Large intestine (tissue), 12 donors: ENCODE measurements at places on chromosomes 2 and 18. TPM values are rescaled to one million over a fixed set of nuclear protein-coding genes. Genes with fewer than 3 reads are reported as not detected.

DNA sequence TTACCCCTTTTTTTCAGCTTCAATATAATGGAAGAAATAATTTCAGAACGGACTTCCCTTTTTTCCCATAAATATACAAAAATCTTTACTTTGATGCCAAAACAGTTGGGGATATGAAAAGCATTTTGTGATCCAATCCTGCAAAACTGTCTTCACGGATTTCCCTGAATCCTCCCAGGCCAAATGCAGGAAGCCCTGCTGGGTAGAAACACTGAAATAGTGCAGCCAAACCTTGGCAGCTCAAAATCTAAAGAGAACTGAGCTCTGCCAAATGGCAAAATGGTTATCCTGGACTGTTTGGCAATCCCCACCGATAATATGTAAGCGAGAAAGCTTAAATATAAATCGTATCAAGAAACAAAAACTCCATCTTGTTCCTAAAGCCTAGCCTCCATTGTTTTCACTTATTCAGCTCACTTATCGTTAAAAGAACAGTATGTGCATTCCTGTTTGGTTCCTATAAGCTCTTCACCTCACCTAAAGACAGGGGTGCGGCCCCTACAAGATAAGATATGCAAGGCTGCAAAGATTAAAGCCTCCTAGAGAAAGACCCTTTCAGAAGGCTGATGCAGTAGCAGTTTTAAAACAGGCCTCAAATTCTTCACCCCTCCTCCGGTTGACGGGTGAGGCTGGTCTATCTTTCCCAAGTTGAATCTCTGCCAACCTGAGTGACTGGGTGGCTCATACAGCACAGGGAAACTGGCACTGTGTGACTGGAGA, 48.6 kb downstream of the LAMA1 start:
- no peak for DNase-seq

DNA sequence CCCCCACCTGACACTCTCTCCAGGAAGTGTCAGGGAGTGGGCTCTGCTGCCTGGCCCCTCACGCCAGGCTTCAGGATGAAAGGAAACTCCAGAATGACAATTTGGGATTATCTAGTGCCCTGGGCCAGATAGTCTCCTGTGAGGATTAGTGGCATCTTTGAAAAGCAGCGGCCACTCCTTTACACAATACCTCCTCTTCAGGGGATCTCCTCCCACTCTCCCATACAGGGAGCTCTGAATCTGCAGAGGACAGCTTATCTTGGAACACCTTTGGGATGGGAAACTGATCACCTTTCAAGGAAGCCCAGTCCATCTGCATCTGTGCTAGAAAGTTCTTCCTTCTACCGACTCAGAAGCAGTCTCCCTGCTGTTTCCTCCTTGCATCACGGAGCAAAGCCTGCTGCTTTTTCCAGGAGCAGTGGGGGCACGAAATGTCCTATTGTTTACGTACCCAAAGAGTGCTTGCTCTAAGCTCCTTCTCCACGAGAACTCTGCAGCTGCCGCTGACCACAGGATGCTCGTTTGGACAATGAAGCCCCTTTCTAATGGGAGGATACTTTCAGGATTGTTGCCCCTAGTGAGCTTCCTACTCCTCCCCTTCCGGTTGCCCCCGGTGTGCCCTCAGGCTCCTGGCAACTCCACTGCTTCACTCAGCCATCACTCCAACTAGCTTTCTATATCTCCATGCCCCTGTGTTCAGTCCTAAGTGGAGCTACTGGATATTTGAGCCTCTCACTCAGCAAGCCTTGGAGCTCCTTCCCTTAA, 31.5 kb downstream of the SIX3 start:
- no peak for DNase-seq

DNA sequence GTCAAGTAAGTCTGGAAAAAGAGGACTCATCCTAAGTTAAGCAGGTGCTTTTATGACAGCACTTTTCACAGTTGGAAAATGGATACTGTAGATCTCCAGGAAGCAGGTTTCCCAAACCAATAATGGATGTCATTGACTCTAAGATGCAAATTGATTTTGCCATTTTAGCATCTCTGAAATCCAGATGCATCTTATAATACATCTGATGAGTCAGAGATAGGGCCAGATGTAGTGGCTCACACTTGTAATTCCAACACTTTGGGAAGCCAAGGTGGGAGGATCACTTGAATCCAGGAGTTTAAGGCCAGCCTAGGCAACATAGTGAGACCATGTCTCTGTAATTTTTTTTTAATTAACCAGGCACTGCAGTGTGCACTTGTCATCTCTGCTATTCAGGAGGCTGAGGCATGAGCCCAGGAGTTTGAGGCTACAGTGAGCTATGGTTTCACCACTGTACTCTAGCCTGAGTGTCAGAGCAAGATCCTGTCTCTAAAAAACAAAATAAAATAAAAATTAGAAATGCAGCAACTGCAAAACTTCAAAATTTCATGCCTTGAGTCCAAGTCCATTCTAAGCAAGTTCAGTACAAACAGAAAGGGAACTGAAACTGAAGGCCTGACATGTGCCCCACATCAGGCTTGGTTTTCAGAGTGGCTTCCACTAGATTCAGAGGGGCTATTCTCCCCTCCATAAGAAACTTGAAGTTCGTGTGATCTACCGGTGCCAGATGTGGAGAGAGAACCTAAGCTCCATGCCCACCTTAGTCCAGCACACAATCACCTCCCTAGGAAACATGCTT, 267.8 kb upstream of the NCKAP5 start:
- DNase-seq, result no peak

DNA sequence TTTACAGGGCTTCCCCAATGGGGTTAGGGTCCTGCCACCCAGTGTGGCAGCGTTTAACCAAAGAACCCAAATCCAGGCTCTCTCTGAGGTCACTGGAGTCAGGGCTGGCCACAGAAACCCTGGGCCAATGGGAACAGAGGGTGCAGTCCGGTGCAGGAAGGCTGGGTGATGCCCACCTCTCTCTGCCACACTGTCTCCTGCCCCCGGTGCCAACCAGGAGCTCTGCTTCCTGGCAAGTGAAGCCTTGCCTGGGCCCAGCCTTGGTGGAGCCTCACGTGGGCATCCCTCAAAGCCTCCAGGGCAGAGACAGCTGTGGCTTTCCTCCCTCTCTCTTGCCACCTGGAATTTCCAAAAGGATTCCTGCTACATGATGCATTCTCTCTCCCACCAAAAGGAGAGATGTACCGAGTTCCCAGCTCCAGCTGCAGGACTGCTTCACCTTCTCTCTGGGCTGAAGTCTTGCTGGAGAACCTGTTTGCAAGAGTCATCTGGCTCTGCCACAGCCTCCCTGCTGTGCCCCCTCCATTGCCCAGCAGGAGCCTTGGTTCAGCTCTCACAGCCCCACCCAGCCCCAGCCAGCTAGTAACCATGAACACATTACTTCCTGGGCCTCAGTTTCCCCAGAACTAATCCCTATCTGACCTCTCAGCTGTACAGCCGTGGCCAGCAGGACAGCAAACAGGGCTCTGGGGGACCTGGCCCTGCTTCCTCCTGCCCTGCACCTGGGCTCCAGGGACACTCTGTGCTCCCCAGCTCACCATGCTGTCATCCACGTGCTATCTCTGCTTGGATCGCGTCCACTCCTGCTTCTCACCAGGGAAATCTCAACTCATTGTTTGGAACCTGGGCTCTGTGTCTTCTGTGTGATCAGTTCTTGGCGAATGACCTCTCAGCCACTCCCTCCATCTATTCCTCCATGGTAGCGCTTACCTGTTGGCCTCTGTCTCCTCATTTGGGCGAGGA, 43.4 kb downstream of the KCNF1 start:
- no peak for DNase-seq

GRCh38 chr2:40144022-40144421, 307.9 kb downstream of the SLC8A1 start:
- no peak for DNase-seq

- no peak for DNase-seq
Measured at GRCh38 chr2:53880756-53881155, 21.0 kb upstream of the GPR75 start.

- DNase-seq, result peak; percentile 14
Measured at GRCh38 chr2:100235098-100235497, 87.2 kb downstream of the LONRF2 start.

DNA sequence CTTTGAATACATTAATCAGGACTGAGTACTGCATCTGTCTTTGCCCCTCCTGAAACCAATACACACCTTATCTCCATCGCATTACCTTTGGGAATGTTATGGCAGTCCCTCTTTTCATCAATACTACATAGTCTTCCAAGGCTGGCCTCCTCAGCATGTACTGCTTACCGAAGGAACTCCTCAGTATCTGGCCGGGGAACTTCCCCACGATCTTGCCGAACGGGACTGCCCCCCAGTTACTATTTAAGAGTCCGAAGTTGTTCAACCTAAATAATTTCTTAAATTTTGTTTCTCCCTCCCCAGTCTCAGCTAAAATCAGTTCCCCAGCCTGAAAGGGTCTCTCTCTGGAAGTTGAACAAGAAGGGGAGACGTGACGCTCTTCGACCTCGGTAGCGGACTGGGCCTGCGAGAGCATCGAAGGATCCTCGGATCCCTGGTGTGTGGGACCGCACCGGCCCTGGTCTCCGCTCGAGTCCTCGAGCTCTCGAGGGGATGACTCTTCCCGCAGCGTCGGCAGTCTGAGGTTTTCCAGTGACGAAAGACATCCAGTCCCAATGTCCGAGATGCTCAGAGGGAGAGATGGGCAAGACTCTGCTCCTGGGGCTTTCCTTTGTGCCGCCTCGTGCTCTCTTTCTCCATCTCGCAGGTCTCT, 489 bp downstream of the TRMT61B start:
- no peak for DNase-seq

GRCh38 chr2:77395011-77395410, 127.2 kb downstream of the LRRTM4 start:
- DNase-seq, result no peak

GRCh38 chr18:35387152-35387571, 10.0 kb upstream of the ZNF396 start:
- DNase-seq, result no peak

DNA sequence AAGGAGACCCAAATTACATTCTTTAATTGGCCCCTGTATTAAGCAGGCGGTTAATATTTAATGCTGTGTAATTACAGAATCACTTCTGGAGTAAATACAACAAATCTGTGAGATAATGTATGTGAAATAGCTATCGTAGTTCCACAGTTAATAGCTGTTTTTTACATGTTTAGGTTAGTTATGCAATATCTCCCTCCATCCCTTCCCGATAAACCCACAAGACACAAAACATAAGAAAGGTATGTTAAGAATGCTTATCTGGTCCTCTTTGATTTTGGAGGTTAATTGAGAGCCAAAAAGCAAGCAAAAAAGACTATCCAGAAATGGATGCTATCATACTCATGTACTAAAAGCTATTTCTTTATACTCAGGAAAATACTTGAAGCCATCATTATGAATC, 49.1 kb downstream of the ZNF638 start:
- DNase-seq, result no peak

Gene TTR
- 761 TPM for polyA plus RNA-seq

Gene SPHKAP
- polyA plus RNA-seq, result 0.16 TPM

Gene HOXD4
- polyA plus RNA-seq, result 4.9 TPM
